ENCODE measurements at places on chromosomes 11 and 22.

DNA sequence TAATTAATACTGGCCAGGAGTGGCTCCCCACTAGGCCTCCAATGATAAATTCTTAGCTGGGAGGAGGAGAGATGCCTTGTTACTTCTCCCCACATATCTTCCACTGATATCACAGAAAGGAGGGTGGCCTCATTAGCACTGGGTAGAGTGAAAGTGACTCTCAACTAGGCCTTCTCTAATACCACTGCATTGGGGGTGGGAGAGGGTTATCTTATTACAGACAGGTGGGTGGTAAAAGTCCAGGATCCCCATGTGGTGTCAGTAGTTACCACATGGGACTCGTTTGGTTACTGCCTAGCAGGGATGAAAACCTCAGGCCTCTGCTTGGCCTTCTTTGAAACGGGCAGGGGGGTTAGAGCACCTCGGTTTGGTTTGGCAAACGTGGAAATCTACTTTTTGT lies 167.3 kb downstream of the UVRAG start:
- DNase-seq: no peak

- peak; percentile 90 for DNase-seq
Observed at GRCh38 chr11:80096736-80097135, 655.9 kb upstream of the TENM4 start.

DNA sequence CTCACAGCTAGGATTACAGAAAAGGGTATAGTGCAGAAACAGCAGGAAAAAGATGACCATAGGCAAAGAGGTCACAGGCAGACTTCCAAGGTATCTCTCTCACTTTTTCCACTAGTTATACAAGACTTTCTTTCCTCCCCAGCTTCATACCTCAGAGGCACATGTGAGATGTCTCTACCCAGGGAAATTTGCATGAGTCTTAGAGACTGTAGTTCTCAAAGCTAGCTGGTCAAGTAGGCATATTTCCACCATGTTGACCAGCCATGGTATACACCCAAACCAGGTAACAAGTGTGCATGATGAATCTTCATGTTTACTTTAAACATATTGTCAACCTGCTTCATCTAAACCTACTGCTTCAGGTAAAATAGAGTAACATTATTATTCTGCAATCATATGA lies 27.9 kb downstream of the PRMT3 start:
- DNase-seq: no peak

- no peak for DNase-seq
Observed at GRCh38 chr11:26949846-26950245, 44.1 kb upstream of the FIBIN start.

DNA sequence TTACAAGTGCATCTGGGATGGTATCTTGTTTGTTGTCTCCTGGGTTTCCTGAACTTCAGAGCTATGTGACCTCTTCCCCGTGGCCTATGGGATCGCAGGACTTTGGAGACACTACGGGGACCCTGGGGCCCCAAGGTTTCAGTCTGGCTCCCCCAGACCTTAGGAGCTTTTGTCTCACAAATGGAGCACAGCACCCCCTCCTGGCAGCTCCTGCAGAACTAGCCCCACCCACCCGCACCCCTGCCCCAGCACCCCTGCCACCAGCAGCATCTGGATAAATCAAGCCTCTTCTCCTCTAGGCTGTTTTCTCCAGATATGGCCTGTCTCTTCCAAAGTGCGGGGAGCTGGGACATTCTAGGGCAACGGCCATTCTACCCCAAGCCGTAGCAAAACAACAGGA lies 10.4 kb downstream of the RCOR2 start:
- DNase-seq: no peak

- no peak for DNase-seq
Observed at GRCh38 chr11:47332791-47333525, 19.5 kb downstream of the MYBPC3 start.

- DNase-seq: no peak
Observed at GRCh38 chr22:48713272-48714205, 1114.1 kb downstream of the BRD1 start.

GRCh38 chr11:36243641-36244040 lies 45.6 kb downstream of the COMMD9 start:
- no peak for DNase-seq

- DNase-seq: no peak
Observed at GRCh38 chr22:47225931-47226633, 463.6 kb downstream of the TBC1D22A start.

- DNase-seq: no peak
Observed at GRCh38 chr11:70437111-70437784, 38.9 kb downstream of the CTTN start.

GRCh38 chr11:128311742-128312719 lies 275.3 kb downstream of the ETS1 start:
- no peak for DNase-seq

DNA sequence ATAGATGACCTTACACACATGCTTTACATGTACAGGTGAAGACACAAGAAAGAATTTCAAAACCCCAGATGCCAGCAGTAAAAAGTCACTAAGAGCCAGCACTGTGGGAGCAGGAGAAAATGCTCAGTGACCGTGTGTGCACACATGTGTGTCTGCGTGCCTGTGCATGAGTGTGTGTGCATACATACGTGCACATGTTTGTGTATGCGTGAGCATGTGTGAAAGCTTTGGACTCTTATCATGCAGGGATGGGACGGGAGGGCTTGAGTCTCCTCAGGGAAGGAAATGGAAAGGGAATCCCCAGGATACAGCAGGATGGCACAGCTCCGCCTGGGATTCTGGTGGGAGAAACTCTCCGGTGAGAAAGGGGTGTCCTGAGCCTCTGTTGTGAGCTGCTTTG lies 121.5 kb upstream of the B3GAT1 start:
- no peak for DNase-seq

DNA sequence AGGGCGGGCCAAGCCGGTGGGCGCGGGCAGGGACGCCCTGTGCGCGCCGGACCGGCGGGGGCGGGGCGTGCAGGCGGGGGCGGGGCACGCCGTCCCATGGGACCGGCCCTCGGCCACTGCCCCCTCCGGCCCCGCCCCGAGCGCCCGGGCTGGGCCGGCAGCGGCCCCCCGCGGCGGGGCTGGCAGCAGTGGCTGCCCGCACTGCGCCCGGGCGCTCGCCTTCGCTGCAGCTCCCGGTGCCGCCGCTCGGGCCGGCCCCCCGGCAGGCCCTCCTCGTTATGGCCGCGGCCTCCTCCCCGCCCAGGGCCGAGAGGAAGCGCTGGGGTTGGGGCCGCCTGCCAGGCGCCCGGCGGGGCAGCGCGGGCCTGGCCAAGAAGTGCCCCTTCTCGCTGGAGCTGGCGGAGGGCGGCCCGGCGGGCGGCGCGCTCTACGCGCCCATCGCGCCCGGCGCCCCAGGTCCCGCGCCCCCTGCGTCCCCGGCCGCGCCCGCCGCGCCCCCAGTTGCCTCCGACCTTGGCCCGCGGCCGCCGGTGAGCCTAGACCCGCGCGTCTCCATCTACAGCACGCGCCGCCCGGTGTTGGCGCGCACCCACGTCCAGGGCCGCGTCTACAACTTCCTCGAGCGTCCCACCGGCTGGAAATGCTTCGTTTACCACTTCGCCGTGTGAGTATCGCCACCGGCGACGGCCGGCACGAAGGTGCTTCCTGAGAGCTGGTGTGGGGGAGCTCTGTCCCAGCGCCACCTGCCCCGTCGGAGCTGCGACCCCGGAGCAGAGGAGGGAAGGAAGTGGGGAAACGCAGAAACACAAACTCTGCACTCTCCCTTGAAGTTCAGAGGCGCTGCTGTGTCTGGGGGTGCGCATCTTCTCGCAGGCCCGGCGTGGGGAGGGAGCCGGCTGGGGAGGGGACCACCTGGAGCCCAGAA lies at the start of gene KCNQ1:
Gene KCNQ1, plus strand, starts transcription at position 188 of the 925 bp plus-strand sequence. Its CDS starts 91 bp downstream, at position 279.
- no peak for DNase-seq

DNA sequence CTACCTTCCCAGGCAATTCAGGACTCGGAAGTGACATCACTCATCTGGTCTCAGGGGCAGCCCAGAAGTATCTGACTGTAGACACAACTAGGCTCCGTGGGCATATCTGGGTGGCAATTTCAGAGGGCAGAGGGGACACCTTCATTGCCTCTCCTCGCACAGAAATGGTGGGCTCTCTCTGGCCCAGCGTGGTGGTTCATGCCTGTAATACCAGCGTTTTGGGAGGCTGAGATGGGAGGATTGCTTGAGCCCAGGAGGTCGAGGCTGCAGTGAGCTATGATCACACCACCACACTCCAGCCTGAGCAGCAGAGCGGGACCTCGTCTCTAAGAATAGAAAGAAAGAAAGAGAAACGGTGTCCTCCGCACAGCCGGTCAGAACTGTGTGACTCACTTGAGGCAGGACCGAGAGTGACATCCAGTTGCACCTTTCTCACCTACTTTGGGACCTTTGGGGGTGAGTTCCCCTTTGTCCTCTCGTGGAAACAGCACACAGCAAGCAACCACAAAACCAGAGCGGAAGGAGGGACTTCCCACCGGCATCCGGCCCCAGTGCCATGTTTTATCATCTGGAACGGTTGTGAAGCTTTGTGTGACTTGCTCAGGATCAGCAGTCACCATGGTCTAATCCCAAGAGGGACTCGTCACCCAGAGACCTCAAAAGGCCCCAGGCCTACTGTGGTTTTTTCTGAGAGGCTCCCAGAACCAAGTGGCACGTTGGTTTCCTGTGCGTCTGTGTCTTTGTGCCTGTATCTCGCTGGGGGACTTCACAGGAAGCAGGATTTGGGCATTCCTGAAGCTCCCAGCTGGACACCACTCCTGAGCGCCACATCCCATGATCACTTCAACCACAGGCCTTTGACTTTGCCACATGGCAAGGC lies 38.4 kb upstream of the EMID1 start:
- DNase-seq: no peak

DNA sequence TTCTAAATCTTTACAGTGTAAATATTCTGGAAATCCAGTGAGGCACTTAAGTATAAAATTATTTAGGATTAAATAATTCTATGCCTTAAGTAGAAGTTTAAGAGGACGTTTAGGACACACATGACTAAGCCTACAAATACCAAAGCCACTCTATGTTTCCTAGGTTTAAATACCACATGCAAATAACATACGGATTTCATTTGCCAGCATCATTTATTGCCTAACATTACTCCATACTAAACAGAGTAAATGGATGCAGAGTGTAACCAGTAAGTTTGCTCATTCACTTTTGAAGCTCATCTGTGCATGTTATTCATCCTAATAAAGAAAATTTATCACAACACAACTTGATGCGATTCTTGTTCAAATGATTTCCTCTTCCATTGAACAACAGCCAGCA lies 4.1 kb downstream of the BDNF start:
- peak; percentile 81 for DNase-seq

DNA sequence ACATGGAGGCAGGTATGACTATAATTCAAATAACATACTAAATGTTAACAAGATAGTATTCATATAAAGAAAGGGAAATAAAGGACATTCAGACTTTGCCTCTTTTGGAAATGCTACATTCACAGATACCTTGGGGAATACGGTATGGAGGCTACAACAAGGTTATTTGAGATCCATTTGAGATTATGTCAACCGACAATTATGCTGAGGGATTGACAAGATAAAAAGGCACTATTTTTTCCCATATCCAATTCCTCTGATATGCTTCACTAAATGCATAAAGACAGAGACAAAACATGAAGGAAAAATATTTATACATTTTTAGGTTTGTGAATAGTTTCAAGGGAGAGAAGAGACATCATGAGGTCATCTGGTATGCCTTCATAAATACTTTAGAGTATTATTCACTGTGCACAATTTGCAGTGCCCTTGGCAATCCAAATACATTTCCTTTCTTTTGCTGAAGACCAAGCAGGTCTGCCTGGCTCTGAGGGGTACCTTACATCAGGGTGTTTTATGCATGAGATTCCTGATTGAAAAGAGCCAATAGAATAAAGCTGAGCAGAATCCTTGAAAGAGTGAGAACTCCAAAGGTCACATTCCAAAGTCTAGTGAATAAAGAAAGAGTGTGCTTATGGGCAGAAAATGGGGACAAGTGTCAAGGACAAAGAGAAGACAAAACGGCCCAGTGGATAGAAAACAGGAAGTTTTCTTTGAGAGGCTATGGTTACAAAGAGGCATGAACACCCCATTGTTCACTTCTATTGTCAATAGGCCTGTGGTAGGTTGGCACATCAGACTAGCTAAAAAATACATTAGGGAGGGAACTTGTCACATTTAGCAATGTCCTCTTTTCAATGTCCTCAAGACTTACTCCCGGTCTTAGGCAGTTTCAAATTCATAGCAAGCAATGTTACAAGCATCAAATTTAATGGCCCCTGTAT lies 455.8 kb downstream of the LRRC4C start:
- DNase-seq: no peak

DNA sequence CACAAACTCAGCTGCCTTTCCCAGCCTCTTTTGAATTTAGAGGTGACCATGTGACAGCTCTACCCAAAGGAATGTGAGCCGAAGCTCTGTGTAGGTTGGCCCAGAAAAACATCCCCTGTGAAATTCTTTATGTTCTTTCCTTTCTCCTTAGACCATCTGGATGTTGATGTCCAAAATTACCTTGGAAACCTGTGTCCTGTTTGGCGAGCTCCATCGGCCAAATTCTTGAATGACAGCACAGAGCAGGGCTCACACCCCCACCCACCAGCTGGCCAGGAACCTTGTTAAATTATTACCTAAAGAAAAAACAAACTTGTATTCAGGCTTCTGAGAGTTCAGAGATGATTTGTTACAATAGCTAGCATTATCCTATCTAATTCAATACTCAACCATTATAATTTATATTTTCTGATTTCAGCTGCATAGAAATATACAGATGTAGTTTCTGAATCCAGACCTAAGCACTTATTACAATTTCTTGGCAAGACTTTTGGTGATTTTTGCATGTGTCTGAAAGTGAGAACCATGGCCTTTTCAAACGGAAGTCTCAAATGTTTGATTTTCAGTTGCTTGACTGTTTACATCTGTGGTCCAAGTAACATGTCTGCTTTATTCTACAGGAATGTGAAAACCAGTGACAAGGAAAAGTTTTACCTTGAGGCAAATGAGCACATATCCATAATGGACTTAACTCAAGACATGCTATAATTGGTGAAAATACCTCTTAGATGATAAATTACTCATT lies 554.2 kb downstream of the NTM start:
- DNase-seq: peak; percentile 53

GRCh38 chr11:78110830-78111229 lies 28.6 kb downstream of the ALG8 start:
- no peak for DNase-seq

DNA sequence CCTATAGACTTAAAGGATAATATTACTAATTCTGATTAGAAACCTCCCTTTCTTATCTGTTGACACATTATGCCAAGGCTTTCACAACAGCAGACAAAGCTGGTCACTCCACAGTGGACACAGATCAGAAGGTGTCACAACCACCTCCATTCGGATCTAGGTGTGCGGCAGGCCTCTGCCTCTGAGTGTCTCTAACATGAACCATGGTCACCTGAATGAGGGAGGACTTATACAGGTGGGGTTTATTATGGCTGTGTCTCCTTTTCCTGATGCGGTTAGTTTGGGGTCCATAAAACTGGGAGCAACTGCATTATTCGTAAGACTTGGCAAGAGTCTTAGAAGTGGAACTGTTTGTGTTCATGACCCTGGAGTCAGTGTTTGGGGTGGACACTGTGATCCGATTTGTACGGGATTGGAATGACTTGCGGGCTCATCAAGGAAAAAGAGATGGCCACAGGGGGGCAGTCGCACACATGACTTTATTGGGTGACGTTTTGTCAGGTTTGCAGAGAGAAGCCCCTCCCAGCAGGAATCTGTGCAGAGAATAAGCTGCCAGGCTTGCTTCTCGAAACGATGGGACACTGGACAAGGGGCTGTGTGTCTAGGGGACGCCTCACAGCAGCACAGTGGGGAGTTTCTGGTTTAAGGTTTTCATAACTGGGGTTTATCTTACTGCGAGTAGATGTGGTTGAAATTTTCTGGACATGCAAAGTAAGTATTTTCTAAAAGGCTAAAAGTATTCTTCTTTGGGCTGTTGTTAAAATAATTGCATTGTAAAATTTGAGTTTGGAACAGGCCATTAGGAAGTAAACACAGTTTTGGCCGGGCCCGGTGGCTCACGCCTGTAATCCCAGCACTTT lies 90.6 kb downstream of the GAB4 start:
- DNase-seq: peak; percentile 53

GRCh38 chr11:35049859-35050531 lies 89.0 kb upstream of the CD44 start:
- no peak for DNase-seq

All from AG10803 (cell line).